ENCODE measurements at places on chromosomes 1 and 21.

- DNase-seq, result no peak
Observed at GRCh38 chr1:243507672-243508302, 251.9 kb downstream of the SDCCAG8 start.

DNA sequence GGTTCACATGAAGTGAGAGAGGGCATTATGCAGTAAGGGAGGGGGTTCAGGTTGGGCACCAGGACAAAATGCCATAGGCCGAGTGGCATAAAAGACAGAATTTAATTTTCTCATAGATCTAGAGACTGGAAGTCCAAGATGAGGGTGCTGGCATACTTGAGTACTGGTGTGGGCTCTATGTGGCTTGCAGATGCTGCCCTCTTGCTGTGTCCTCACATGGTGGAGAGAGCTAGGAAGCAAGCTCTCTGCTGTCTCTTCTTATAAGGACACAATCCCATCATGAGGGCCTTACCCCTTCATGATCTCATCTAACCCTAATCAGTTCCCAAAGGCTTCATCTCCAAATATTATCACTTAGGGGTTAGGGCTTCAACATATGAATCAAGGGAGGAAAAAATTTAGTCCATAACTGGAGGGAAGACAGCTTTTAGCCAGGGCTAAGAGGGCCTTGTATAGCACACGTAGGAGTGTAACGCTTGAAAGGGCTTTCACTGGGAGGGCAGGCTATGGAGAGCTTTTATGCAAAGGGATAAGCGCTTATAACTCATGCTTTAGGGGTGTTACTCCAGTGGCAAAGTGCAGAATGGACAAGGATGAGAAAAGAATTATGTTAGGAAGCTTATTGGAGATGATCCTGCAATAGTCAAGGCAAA is 64.5 kb downstream of the PLPPR5 start:
- DNase-seq, result no peak

- no peak for DNase-seq
Observed at GRCh38 chr1:114986286-114986685, 43.3 kb upstream of the TSHB start.

GRCh38 chr1:9659328-9659727 is 7.8 kb downstream of the PIK3CD start:
- no peak for DNase-seq

DNA sequence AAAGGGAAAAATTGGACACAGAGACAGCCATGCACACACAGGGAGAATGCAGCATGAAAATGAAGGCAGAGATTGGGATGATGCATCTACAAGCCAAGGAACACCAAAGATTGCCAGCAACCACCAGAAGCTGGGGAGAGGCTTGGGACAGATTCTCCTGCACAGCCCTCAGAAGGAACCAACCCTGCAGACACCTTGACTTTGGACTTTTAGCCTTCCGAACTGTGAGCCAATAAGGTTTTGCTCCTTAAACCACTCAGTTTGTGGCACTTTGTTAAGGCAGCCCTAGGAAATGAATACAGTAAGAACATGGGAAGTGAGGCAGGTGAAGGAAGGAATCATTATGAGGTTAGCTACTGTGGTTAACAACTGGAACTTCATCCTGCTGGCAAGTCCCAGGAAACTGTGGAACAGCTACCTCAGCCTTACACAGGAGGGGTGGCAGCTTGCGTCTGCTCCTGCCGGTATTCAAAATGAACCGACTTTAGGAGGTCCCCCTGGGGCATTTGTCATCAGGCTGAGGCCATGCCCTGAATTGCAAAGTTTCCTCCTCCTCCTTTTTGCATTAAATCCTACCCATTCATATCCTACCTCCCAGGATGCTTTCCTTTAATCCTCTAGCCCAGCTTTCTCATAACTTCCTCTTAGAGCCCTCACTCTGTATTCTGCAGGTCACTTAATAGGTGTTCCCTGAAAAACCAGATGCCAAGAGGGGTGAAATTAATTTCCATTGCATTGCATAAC is 15.4 kb downstream of the CD247 start:
- no peak for DNase-seq

DNA sequence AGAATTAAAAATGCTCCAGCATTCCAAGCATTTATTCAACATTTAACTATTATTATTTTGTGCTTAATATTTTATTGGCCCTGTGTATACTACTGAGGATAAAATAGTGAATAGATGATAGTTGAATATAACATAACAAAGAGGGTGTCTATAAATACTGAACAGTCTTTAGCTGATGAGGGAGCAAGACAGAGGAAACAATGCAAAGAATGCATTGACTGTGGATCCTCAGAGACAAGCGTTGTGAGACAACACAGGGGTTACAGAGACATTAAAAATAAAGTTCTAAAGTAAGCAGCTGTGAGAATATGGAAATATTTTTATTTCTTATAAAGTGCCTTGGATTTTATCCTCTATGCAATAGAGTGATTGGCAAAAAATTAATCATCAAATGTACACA is 1133.1 kb downstream of the PLA2G4A start:
- no peak for DNase-seq

- DNase-seq, result no peak
Observed at GRCh38 chr1:205451759-205452164, 4.1 kb downstream of the BLACAT1 start.

GRCh38 chr1:218401441-218401997 is 56.4 kb downstream of the TGFB2 start:
- no peak for DNase-seq

DNA sequence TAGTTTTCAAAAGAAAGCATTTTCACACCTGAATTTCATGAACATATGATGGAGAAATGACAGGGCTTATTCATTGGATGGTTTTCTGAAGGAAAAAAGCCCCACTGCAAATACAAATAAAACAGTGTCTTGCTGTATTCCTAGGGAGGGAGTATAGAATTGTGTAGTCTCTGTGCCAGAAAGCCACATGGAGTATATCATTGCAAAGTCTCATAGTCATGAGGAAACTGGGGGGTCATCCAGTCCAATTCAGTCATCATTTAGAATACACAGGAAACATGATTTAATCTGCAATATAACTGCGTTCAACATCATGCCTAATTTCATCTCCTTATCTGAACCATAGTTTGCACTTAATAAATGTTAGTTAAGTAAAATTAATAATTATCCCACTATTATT is 222.3 kb downstream of the NTNG1 start:
- DNase-seq, result no peak
